ENCODE measurements at places on chromosomes 6 and 20.
A peak's percentile ranks its signal among the peaks of the same experiment; 100 is the strongest.

- DNase-seq: no peak
Measured at GRCh38 chr6:67889682-67889995, 745.4 kb upstream of the ADGRB3 start.

DNA sequence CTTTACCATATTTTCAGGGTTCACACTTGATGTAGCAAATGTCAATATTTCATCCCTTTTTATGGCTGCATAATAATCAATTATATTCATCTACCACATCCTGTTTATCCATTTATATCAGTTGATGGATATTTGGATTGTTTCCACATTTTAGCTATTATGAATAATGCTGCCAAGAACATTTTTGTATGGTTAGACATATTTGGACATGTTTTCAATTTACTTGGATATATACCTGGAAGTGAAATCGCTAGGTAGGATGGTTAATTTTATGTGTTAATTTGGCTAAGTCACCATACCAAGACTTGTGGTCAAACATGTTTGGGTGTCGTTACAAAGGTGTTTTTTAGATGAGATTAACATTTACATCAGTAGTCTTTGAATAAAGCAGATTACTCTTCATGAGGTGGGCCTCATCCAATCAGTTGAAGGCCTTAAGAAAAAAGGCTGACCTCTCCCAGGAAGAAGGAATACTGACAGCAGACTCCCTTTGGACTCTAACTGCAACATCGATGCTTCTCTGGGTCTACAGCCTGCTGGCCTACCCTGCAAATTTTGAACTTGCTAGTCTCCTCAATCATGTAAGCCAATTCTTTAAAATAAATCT lies 196.5 kb downstream of the BACH2 start:
- no peak for DNase-seq

- DNase-seq: no peak
Measured at GRCh38 chr6:156807795-156808194, 30.6 kb downstream of the ARID1B start.

GRCh38 chr6:166253281-166253681 lies 54.9 kb downstream of the PRR18 start:
- DNase-seq: peak; percentile 44

GRCh38 chr6:139919107-139920026 lies 544.9 kb upstream of the CITED2 start:
- no peak for DNase-seq

DNA sequence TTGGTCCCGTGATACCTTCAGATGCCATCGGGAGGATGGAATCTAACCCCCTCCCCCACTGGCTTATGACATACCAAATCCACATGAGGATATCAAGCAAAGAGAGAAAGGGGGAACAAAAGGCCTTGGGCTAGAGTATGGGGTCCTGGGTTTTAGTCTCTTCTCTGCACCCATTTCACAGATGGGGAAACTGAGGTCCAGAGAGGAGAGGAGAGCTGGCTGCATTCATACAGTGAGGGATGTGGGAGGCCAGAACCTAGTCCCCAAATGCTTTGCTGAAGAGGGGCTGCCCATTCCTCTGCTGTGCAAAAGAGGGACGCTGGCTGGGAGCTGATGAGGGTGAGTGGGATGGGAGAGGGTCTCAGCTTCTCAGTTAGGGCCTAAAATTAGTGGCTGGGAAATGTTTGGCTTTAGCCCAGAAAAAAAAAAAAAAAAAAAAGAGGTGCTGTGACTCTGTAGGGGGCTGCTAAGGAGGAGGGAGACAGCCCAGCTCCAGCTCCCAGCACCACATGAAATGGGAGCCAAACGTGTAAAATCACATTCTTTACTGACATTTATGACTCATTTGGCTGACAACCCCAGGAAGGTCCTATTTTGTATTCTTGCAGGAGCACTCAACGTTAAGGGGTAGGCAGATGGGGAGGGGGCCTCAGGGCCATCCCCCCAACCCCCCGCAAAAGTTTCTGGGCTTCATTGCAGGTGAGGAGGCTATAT lies 11.9 kb downstream of the XKR7 start:
- DNase-seq: no peak

DNA sequence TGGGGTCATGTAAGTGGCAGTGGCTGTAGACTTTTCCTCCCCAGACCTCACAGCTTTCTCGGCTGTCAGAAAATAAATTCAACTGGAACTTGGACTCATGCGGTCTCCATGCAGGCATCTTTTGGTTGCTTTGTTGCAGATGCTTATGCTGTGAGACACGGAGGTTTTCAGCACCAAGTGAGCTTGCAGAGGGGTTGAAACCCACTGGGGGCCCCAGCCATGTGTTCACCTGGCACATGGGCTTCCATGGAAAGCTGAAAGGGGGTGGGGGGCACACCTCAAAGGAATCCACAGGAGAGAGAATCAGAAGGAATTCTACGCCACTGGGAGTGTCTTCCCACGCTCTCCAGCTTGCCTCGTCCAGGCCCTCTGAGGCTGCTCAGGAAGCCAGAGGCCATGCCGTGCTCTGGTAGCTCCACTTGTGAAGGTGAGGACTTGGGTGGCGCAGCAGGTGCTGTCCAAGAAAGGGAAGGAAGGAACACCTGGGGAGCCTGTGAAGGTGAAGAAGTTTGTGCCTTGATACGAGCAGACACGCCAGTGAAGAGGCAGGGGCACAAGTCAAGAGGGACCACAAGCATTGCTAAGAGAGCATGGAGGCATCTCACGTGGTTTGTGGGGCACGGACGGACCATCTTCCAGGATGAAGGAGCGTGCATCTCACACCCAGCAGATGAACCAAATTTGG lies 134.3 kb upstream of the PMEPA1 start:
- no peak for DNase-seq

GRCh38 chr6:148831531-148831930 lies 84.7 kb downstream of the UST start:
- DNase-seq: no peak

DNA sequence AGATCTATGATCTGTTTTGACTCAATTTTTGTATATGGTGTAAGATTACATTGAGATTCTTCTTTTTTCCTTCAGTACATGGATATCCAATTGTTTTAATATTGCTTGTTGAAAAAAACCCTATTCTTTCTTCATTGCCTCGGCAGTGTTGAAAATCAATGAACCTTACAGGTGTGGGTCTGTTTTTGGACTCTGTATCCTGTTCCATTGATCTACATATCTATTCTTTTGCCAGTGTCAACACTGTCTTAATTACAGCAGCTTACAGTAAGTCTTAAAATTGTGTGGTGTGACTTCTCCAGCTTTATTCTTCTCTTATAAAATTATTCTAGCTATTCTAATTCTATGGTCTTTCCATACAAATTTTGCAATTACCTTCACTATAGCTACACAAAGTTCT lies 81.8 kb upstream of the KCNK16 start:
- no peak for DNase-seq

- DNase-seq: no peak
Measured at GRCh38 chr6:72952808-72953630, 272.3 kb downstream of the KHDC1L start.

DNA sequence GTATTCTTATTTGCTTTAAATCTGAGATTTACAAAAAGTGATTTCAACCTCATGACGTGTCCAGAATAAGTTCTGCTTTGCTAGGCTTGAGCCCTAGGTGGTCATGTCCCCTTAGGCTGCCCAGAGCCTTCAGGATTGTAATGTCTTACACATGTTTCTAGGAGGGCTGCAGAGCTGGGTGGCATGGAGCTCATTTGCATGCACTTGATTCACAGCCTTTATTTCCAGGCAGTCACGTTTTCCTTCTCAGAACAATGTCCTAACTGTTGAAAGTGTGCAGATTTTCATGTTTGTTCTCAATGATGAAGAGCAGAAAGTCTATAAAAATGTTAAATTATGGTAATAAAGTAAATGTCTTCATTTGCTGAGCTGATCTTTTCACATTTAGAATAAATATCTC lies 448.6 kb upstream of the SOX4 start:
- no peak for DNase-seq

- no peak for DNase-seq
Measured at GRCh38 chr6:99980741-99981140, 13.3 kb downstream of the MCHR2 start.

DNA sequence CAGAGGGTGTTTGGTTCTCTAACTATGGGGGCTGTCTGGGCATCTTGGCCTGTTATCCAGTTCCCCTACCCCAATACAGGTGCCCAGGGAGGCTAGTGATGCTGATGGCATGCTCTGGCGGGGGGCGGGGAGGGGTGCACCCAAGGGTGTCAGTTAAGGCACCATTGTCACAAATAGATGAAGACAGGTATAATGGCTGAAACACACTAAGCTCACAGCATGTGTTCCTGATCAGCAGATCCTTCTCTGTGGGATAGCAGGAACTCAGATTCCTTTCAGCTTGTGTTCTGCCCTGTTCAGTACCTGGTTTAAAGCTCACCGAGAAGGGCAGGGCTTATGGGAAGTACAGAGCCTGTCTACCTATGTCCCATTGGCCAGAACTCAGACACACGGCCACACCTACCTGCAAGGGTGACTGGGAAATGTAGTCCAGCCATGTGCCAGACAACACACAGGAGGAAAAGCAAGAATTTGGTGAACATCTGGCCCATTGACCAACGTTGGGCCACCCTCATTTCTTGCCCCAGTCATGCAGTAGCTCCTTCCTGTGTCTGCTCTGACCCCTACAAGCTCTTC lies 3.4 kb upstream of the RSPO4 start:
- DNase-seq: peak; percentile 60

GRCh38 chr6:75855052-75855451 lies 106.0 kb downstream of the MYO6 start:
- peak; percentile 37 for DNase-seq

DNA sequence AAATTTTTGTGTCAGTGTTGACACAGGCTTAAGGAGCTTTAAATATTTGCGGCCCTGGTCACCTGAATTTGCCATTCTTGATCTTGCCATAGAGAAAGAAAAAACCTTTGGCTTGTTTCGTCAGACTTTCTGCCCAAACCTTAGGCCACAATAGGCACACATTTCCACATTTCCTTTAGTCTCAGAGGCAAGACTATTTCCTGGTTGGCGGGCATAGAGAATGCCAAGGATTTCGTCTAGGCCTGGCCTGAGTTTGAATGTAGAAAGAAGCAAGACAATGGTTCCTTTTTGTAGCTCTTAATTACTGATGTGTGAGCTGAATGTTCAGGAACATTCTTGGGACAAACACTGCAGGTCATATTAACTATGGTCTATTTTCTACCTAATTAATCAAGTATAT lies 108.1 kb downstream of the TRMT11 start:
- no peak for DNase-seq

DNA sequence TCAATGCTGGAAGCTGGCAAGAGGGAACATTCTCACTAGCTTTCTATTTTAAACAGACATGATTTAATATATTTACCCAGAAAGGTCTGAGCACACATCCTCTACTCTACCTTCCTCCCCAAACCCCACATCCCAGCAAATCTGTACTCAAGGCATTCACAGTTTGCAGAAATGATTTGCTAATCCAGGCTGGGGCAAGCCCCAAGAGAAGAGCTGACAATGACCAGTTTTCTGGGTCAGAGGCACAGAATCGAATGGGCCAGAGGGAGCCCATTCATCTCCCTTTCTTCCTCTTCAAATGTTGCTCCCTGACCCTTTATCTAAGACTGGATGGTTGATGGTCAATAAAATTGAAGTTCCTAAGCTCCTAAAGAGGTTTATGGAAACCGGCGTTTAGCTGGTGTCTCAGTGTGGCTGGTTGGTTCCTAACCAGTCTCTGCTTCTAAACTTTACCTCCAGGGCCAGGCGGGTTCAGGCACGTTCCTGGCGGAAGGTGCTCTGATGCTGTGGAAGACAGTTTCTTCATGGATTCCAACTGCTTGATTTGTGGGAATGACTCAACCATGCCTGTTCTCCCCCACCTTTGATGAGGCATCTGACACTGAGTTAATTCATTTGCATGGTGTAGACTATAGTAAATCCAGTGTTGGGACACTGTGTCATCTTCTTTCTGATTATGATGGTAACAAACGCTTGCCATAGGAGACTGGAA lies 96.4 kb upstream of the IYD start:
- DNase-seq: no peak

- DNase-seq: no peak
Measured at GRCh38 chr6:43980004-43980795, 147.1 kb downstream of the MRPL14 start.

DNA sequence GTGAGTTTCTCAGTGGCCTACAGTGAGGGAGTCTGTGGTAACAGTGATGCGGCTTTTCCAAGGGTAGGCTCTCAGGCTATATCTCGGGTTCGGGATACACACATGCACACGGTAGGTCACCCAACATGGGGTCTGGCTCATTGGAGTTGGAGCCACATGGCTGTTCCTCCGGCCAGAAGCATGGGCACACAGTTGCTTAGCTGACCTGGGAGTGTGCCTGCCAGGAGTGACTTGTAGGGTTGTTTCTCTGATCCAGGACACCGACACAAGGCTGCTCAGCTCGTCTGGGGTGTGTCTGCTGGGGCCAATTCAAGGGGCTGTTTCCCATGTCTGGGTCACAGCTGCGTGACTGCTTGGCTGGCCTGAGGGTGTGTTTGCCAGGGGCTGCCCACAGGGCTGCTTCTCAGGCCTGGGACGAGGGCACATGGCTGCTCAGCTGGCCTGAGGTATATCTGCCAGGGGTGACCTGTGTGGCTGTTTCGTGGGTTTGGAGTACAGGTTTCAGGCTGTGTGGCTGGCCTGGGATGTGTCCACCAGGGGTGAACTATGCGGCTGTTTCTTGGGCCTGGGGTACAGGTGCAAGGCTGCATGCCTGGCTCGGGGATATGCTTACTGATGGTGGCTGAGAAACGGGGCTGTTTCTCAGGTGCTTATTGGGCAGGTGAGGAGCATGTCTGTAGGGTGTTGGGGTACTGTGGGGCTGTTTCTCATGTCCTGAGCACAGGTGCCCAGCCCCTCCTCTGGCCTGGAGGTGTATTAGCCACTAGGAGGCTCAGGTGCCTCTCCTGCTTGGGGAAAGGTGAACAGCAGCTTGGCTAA lies 15.2 kb downstream of the KIF25 start:
- no peak for DNase-seq

DNA sequence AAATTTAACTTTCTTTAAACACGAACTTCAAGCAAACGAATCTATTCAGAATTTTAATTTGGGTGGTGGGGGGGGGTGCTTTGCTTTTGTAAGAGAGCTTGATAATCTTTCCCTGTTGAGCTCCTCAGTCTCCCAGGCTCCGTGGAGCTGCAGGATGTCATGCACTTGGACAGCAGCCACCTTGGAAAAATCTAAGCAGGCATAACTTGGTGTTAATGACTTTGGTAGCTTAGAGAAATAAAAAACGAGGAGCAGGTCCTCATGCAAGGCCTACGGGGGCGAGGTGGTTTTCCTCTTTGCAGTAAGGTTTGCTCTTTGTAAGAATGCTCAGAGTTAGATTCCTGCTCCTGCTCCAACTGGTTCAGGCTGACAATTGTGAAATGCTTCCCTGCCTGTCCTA lies 102.3 kb downstream of the EDN1 start:
- no peak for DNase-seq
